Activated naive CD4-positive, alpha-beta T cell treated with anti-CD3 and anti-CD28 coated beads, Interleukin-2, amount 50 U/mL, for 72 hours (primary cell): ENCODE measurements at places on chromosomes 4 and X. TPM values are rescaled to one million over a fixed set of nuclear protein-coding genes. Genes with fewer than 3 reads are reported as not detected.

DNA sequence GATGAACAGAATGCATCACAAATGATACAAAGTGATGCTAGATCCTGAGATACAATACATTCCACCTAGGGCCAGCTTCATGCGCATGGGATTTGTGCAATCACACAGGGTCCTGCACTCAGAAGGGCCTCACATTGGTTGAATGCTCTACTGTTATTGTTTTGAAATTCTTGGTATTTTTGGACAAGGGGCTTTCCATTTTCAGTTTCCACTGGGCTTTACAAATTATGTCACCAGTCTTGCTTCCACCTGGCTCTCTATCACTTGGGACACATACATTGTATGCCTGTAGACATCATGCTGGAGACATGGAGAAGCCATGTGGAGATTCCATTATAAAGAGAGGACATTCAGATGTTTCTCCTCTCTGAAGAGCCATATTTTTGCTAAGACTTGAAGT is 155.8 kb downstream of the NAA11 start:
- no peak for DNase-seq

GRCh38 chr4:102494603-102495002 is 6.6 kb upstream of the NFKB1 start:
- DNase-seq, result no peak

The MAP7D2 gene
- 0.25 TPM for total RNA-seq

The HMX1 gene
- not detected for total RNA-seq

The CT83 gene
- total RNA-seq, result not detected

GRCh38 chr4:54473798-54474197 is 184.0 kb upstream of the KIT start:
- DNase-seq, result no peak

DNA sequence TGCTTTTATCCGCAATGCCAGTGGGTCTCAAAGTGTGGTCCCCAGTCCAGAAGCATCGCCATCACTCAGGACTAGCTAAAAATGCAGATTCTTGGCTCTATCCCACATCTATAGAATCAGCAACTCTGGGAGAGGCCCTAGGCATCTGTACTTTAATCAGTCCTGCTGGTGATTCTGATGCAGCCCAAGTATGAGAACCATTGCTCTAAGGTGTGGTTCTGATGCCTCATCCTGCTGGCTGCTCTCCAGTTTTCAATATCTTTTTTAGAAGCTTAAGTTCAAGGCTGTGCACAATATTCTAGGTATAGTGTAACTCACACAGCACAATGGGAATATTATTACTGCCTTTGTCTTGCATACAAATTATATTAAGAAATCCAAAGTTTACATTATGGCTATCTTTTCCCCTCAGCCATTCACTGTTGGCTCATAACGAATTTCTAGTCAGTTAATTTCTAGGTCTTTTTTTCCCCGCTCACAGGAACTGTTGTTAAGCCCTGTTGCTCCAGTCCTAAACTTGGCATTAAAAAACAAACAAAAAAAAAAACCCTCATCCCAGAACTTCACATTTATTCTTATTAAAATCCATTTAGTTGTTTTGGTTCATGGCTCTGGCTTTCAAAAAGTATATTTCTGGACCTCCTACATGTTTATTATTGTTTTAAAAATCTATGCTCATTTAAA is 109.1 kb downstream of the PHEX start:
- DNase-seq, result no peak

The CHST7 gene
- total RNA-seq, result 2.0 TPM

DNA sequence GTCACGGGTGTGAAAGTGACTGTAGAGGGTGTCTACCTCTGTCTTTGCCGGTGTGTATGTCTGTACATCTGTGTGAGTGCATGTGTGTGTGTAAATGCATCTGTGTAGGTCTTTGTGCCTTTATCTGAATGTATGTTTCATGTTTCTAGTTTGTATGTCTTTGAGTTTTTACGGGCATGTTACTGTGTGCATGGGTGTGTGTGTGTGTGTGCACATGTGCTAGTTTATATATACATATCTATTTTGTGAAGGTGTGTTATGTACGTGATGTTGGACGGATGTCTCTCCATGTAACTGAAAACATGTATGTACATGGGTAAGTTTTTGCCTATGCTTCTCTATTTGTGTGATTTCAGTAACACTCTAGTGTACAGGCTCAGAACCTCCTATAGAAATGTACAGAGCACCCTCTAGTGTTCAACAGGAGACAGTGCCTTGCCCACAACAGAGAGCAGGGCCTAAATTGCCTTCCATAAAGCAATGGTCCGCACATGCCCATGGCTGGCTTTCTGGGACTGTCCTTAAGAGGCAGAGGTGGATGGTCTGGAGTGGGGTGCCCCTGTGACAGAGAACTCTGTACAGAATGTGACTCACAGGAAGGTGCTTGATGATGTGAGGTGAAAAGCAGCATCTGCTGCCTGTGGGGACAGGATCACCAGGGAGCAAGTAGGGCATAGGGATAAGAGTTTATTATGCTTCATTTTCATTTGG is 343.5 kb downstream of the RAPGEF2 start:
- no peak for DNase-seq

GRCh38 chrX:54928876-54929275 is 8.3 kb downstream of the TRO start:
- DNase-seq, result no peak

- DNase-seq, result no peak
These were observed 97.6 kb downstream of the FAM193A start for GRCh38 chr4:2634014-2634413.
